Esophagus squamous epithelium (tissue), 5 donors: ENCODE measurements at places on chromosomes 5 and 9.

- no peak for DNase-seq
Observed at GRCh38 chr5:173933901-173934300, 45.8 kb downstream of the CPEB4 start.

DNA sequence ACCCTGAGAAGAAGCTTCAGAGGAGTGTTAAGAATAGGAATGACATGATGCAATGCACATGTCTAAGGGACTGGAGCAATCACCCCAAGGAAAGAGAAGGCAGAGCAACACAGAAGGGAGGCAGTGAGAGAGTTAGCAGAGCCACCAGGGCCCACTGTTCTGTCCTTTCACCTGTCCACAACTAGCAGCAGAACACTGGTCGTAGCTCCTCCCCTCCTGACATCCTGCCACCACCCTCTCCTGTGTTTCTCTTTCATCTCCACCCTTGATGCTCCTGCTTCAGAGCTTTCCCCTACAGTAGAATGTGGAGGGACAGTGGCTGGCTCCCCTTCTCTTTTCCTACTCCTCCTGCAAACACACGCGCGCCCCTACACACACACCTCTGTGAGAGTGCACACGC, 483.4 kb upstream of the KIF2A start:
- no peak for DNase-seq

GRCh38 chr5:179927824-179928223, 20.1 kb upstream of the TBC1D9B start:
- no peak for DNase-seq

DNA sequence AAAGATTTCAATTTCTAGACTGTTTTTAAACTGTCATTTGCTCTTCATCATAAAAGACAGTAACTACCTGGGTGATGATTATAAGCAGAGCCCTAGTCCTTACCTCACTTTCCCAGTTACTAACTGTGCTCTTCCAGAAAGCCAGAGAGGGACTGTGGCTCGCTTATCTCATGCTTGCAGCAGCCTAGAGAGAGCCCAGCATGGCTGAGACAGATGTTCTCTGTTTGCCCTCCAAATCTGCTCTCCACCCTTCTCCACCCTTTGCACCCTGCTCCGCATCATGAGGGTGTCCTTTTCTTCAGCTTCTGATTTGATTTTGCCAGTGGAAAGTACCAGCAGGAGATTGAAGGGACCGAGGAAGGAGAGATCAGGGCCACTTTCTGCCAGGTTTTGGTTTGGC, 61.2 kb upstream of the SELENOP start:
- DNase-seq, result no peak

DNA sequence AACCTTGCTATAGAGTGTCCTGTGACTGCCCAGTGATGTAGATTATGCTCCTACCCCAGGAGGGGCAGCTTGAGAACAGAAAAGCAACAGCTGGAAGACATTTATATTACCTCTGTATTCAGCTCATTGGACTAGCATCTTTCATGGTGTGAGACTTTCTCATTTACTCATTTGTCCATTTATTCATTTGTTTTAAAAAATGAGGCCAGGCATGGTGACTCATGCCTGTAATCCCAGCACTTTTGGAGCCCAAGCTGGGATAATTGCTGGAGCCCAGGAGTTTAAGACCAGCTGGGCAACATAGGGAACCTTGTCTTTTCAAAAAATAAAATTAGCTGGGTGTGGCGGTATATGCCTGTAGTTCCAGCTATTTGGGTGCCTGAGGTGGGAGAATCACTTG, 130.0 kb upstream of the LHFPL2 start:
- DNase-seq, result no peak

GRCh38 chr9:110255463-110256379, 586 bp downstream of the TXN start:
- DNase-seq, result peak; percentile 6
